ENCODE measurements at places on chromosomes 3 and 15.
A peak's percentile ranks its signal among the peaks of the same experiment; 100 is the strongest.

DNA sequence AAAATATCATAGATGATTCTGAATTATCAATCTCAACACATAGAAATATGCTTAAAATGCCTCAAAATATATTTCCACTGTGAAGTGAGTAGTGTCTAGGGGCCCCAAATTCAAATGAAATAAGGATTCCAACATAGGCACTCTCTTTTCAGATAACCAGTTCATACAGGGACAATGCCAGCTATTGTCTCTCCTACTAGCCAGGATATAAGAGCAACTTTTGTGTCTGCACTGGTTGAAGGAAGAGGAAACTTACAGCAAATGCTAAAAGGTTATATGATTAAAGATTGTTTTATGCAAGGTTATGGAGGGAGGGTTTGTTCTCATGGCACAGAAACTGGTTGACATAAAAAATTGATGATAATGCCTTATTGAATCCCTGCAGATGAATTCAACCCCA, 579.4 kb upstream of the ALCAM start:
- DNase-seq: no peak

- DNase-seq: peak; percentile 2
Observed at GRCh38 chr15:56537881-56538280, 72.9 kb upstream of the MNS1 start.

DNA sequence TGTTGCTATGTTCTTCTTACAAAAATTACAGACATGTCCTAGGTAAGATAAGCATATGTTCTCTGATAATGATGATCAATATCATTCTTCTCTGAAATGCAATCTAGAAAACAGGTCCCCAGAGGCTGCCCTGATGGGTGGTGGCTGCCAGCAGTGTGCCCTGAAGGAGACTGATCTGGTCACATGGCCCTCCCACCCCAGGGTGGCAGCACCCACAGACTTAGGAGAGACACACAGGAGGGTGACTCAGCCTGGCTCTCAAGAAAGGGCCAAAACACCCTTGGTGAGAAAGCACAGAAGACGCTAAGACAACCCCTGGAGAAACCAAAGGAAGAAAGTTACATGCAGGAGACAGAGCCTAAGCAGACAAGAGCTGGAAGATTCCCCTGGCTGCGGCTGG, 203.7 kb downstream of the TJP1 start:
- DNase-seq: no peak

DNA sequence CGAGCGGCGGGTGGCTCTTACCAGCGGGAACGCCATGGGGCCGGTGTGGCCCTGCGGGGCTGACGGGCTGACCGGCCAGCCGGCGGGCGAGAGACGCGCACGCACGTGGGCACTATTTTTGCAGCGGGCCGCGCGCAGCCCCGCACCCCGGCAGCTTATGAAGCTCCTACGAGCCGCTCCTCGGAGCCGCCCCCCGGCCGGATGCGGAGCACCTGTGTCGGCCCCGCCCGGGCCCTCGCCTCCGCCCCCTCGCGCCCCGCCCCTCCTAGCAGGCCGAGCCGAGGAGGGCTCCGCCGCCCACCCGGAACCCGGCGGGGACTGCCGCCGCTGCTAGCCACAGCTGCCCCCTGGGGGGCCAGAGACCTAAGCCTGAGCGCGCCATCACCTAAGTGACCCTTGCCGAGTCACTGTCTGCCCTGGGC, 683 bp upstream of the CPEB1 start:
- DNase-seq: peak; percentile 11

DNA sequence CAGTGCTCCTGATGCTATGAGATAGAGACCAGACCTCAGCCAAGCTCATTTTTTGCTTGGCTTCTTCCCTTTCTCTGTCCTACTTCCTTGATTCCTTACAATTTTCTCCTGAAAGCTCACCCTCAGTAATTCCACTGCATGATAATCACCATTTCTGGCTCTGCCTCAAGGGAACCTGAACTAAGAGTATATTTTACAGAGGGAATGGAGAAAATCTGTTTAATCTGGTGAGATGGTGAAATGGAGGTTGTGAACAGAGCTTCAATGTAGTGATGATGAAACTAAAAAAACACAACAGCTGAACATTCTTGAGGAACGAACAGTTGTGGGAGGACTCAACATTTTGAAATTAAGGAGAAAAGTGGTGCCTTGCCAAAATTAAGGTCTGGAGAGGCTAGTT, 16.3 kb downstream of the HHLA2 start:
- DNase-seq: no peak

GRCh38 chr3:124832782-124833709, 54.1 kb downstream of the ITGB5 start:
- DNase-seq: no peak

DNA sequence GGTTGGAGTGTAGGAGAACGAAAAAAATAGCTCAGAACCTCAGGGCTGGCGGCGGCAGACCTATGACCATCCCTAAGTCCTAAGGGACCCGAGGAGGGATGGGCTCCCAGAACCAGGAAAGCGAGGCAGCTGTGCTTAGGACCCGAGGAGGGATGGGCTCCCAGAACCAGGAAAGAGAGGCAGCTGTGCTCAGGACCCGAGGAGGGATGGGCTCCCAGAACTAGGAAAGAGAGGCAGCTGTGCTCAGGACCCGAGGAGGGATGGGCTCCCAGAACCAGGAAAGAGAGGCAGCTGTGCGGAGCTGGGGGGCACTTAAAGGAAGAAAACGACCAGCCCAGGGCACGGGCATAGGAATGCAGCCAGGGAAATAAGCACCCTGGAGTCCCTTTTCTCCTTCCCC, 125.0 kb upstream of the DLG1 start:
- DNase-seq: no peak

GRCh38 chr3:124512881-124513609, 217.2 kb upstream of the UMPS start:
- DNase-seq: no peak

DNA sequence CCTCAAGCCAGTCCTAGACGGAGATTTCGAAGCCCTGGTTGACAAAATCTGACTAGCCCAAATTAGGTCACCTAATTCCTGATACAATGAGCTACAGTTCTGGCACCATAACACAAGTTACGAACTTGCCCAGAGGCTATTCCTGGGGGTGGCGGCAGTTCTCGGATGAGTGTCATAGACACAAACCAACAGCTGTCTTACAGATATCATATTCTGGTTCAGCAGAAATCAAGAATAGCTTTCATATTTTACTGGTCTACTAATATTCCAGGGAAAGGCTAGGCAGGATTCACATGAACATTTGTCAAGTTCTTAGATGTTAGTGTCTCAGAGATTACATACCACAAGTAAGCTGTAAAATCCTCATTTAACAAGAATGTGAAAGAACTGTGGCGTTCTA, 8.8 kb downstream of the ANAPC13 start:
- no peak for DNase-seq

DNA sequence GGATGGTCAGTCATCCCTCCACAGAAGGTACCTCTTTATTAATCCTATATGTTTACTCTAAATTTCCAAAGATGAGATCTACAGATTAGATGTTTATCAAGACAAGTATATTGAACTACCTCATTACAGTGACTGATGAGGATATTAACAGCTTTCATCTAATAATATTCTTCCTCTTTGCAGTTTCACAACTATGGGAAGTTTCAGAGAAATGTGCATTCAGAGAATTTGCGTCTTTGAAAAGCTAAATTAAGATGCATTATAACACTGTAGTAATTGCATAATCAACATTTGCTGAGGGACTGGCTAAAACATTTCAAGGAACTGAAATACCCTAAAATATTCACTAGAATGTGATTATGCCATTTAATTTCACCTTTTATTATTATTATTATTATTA, 46.7 kb downstream of the MCF2L2 start:
- DNase-seq: no peak

GRCh38 chr3:178382449-178383061, 153.7 kb upstream of the KCNMB2 start:
- no peak for DNase-seq

GRCh38 chr15:33055962-33056361, 138.6 kb downstream of the FMN1 start:
- DNase-seq: no peak

GRCh38 chr3:78757731-78758130, 1010.1 kb downstream of the ROBO1 start:
- no peak for DNase-seq

DNA sequence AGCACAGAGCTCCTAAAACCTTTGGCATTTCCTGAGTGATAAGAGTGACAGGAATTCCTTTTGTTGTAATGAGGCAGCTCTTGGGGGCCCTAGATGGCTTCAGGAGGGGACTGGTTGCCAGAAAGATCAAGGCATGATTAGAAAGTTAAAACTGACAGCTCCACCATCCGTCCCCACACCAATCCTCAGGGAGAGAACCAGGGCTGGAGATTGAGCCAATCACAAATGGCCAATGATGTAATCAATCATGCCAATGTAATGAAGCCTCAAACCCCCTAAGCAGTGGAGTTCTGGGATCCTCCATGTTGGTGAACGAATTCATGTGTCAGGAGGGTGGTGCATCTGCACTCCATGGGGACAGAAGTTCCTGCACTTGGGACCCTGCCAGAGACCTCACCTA, 265.1 kb downstream of the OCA2 start:
- no peak for DNase-seq

DNA sequence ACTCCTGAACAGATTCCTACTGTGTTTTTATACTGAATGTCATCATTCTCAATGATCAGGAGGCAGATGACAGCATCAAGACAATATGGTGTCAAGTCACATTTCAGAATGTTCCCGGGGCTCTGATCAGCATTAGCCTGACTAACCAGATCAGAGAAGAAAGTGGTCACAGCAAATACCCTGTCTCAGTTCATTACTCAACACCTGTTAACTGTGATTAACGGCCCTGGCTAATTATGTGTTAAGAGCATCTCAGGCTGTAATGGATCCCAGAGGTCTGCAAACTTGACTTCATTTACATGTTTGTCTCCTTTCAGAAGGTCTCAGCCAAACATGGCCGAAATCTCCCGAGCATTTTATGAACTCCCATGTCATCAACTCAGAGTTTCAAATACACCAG, 833.7 kb downstream of the FHIT start:
- no peak for DNase-seq

GRCh38 chr15:50765195-50765967, at the start of gene SPPL2A:
Gene SPPL2A (minus strand): TSS chr15:50765706. CDS start chr15:50765533, 173 bp downstream.
- DNase-seq: peak; percentile 82

- DNase-seq: no peak
Observed at GRCh38 chr3:170458285-170458684, 39.6 kb downstream of the CLDN11 start.

DNA sequence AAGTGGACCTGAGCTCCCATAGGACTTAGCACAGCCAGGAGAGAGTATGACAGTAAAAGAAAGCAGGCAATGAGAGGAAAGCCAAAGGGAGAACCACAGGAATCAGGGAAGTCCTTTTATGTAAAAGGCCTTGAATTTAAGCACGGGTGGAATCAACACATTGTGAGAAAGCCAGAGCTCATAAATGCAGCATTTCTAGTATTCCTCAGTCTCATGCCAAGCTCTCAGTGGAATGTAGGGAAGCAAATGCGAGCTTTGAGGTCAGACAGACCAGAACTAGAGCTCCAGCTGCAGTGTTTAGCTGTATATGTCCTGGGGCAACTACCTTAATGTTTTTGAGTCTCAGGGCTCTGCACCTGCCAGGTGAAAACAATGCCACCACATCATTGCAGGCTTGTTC, 132.1 kb upstream of the TRIM42 start:
- DNase-seq: no peak

DNA sequence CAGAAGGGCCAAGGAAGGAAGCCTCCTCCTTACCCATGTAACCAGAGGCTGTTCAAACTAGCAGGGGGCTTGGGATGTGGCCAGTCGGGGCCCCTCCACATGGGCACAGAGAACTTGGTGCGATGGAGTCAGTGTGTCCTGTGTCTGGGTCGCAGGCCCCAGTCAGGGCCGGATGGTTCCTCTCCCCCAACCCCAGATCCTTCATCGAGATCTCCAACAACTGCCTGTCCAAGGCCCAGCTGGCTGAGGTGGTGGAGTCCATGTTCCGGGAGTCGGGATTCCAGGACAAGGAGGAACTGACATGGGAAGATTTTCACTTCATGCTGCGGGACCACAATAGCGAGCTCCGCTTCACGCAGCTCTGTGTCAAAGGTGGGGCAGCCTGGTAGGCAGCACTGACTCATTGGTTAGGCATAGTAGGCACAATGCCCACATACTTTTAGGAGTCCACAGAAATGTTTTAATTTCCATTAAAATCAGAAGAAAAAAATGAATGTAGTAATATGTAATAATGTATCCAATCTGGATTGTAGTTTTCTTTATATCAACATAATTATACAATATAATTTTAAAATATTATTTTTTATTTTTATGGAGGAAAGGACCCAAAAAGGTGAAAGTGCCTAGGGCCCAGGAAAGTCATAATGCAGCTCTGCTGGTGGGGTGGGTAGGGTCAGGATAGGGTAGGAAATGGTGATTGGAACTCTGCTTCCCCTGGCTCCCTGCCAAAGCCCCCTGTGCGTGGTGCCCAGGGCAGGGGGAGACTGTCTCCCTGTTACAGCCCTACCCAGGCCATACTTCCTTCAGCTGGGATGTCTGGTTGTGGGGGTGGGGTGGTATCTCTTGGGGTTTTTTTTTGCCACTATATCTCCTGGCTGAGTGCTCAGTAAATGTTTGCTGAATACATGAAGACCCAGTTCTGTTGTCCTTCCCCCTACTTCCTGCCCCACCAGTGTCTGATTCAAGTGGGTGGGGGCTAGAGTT, 18.6 kb downstream of the DUOX1 start:
- DNase-seq: no peak

DNA sequence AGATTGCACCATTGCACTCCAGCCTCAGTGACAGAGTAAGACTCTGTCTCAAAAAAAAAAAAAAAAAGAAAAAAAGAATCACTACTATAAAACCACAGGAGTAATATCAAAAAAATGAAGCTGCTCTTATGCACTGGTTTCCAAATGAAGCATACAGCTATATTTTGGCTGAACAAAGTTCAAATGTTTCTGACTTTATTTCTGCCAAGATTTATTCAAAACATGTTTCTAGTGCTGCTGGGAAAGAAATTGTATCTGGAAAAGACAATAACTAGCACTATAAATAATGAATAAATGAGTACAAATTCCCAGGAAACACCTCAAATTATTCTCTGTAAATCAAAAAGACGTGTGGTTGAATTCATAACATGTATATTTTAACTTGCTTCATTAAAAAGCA, 102.5 kb upstream of the MME start:
- no peak for DNase-seq

- DNase-seq: no peak
Observed at GRCh38 chr15:38308797-38309196, 56.2 kb downstream of the SPRED1 start.

GRCh38 chr3:139327231-139327630, 16.6 kb upstream of the MRPS22 start:
- DNase-seq: no peak

DNA sequence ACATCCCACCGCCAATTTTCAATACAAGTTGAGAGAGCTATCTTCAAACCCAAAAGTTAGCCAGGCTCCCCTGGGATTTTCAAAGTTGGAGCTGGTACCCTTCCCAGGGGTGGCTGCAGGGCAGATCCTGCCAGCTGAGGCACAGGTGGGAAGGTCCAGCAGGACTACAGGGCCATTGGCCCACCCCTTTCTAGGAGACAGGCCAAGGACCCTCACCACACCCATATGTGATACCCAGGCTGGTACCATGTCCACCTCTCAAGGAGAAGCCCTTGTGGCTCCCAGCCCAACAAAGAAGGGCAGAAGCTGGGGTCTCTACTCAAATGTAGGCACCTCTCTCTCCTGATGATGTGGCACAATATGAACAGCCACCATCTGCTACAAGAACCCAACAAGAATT, 8.0 kb downstream of the POC1A start:
- no peak for DNase-seq

- no peak for DNase-seq
Observed at GRCh38 chr3:33044676-33045075, 52.3 kb downstream of the GLB1 start.

- DNase-seq: no peak
Observed at GRCh38 chr3:76561494-76562236, 478.2 kb upstream of the ROBO2 start.
